ENCODE measurements at places on chromosomes 2 and 18.

GRCh38 chr2:17643031-17643615 lies 102.6 kb downstream of the VSNL1 start:
- no peak for DNase-seq

- DNase-seq, result no peak
Measured at GRCh38 chr2:201779901-201780673, 646 bp downstream of the ALS2 start.

DNA sequence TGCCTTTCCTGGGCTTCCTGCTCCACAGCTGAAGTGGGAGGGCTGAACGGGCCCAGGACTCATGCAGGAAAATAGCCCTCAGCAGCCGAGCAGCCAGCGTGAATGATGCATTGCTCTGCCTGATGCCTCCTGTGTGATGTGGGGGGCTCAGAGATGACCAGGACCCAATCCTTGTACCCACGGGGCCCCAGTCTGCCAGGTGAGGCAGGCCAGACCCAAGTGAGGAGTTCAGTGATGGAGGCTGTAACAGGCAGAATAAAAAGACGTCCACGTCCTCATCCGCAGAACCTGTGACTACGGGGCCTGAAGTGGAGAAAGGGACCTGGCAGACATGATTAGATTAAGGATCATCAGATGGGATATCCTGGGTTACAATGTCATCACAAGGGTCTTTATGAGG lies 194.9 kb upstream of the HDAC4 start:
- DNase-seq, result no peak

GRCh38 chr18:5868218-5868854 lies 27.0 kb downstream of the TMEM200C start:
- DNase-seq, result no peak

DNA sequence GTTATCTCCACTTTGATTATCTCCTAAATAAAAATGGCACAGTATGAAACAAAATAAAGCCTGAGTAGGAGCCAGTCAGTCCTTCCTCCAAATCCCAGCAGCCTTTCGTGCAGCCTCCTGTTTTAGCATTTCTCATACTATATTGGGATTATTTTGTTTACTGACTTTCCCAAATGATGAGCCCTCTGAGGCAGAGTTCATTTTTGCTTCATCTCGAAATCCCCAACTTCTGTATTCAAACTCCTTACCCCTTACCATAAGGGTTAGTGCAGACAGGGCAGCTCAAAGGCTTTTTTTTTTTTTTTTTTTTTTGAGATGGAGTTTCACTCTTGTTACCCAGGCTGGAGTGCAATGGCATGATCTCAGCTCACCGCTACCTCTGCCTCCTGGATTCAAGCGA lies 113.3 kb upstream of the FOSL2 start:
- DNase-seq, result no peak

- DNase-seq, result no peak
Measured at GRCh38 chr2:205484764-205485163, 197.5 kb upstream of the NRP2 start.

- DNase-seq, result no peak
Measured at GRCh38 chr2:231041061-231041689, 3.9 kb downstream of the C2orf72 start.

- DNase-seq, result no peak
Measured at GRCh38 chr2:16165518-16166326, 225.4 kb downstream of the MYCN start.

DNA sequence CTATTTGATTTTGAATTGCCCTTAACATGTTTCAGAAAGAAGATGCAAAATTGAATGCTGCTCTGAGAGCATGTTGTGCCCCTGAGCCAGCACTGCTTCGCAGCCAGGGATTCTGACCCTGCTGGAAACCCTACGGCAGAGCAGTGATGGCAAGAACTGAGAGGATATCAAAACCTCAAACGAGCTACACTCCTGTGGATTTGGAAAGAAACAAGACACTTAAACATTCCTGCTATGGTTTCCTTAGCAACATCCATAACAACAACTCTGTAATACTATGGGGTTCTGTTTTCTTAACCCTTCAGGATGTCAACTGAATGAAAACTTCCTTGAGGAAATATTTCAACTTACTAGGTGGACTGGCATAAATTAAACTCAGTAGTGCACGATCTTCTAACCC lies 649.1 kb downstream of the NYAP2 start:
- no peak for DNase-seq

GRCh38 chr2:79513711-79514110 lies 860 bp downstream of the CTNNA2 start:
- DNase-seq, result no peak

- no peak for DNase-seq
Measured at GRCh38 chr2:68134554-68134953, 23.1 kb upstream of the PNO1 start.

DNA sequence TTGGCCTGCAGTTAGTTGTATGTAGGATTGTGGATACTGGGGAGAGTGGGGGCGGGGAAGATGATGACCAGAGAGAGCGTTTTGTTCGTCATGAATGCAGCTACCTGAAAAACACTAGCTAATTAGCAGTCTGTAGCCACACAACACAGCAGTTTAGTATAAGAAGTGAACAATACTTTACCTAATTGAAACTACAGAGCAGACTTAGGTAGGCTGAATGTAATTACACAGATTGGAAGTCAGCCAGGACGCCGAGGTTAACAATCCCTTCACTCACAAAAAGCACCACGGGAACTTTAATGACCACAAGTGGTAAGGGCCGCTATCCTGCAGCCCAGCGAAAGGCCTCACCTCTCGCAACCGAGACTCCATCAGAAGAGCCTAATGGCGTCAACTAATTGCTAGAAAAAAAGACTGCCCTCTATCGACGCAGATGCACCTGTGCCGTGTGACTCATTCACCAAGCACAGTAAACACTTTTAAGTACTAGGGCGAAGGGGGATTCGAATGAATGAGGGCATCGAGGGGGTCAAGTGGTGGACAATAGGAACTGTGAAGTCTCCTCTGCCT lies 591.0 kb downstream of the ARHGAP15 start:
- no peak for DNase-seq

DNA sequence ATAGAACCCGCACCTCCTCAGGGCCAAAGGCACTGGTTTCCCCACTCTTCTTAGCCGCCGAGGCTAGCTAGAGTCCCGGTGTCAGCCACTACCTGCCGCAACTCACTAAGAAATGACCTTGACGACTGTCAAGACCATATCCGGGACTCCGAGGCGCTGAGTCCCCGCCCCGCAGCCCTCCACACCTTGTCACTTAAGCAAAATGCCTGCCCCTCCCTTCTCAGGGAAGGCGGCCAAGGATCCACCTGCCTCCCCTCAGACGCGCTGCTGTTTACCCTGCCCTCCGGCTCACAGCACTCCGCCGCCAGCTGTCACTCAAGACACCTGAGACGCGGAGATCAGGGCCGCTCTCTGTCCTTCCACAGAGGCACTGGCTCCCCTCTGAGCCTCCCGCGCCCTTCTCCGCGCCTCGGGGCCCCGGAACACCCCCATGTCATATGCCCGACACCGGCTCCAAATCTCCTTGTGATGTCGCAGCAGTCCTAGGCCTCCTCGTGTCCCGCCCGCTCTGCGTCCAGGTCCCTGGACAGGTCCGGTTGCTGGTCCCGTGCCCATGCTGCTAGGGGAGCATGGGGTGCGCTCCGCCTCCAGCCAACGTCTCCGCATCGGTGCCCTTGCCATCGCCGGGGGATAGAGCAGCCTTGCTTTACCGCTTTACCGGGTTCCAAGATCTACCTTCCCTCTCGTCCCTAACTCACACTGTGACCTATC lies 32.5 kb upstream of the REG3G start:
- no peak for DNase-seq

DNA sequence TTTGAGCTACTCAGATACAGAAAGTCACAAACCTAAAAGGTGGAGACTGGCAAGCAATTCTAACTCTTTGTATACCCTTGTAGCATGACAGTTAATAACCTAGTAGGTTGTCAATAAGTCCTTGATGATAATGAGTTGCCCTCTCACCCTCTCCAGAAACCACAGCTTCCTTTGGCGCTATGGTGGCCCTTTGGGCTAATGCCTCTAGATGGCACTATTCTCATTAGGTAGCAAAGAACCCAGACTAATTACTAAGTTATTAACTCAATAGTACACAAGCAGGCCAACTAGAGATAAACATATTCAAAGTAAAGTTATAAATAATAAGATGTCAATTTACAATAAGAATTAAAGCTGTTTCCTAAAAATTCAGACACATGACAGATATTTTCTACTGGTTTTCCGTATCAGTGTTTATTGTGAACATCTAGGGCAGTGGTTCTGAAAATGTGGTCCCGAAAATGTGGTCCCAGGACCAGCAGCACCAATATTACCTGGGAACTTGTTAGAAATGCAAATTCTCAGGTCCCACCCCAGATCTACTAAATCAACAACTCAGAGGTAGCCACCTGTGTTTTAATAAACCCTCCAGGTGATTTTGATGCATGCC lies 41.1 kb downstream of the LDAH start:
- DNase-seq, result peak; percentile 29

DNA sequence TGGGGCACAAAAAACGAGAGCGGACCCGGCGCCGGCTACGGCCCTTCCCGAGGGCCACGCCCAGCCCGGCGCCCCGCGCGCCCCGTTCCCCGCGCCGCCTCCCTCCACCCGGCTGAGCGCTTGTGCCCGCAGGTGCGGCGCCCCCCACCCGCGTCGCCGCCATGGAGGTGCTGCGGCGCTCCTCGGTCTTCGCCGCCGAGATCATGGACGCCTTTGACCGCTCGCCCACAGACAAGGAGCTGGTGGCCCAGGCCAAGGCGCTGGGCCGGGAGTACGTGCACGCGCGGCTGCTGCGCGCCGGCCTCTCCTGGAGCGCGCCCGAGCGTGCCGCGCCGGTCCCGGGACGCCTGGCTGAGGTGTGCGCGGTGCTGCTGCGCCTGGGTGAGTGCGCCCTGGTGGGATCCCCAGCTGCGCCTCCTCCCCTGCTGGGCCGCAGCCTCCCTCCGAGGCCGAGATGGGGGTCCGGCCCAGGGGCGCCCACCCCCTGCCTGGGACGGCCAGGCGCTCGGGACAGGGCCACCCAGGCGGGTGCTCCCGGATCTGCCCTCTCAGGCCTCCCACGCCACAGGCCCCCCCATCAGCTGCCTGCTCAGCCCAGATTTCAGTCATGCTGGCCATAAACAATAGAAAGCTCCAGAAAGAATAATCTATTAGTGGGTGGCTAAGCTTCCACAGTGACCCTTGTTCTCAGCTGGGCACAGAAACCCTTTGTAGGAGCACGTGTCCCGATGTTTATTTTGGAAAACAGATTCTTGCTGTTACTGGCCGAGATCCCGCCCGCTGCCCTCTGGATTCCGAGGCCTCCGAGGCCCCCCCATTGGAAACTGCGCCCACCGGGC lies 997 bp downstream of the BOK start:
- DNase-seq, result no peak

DNA sequence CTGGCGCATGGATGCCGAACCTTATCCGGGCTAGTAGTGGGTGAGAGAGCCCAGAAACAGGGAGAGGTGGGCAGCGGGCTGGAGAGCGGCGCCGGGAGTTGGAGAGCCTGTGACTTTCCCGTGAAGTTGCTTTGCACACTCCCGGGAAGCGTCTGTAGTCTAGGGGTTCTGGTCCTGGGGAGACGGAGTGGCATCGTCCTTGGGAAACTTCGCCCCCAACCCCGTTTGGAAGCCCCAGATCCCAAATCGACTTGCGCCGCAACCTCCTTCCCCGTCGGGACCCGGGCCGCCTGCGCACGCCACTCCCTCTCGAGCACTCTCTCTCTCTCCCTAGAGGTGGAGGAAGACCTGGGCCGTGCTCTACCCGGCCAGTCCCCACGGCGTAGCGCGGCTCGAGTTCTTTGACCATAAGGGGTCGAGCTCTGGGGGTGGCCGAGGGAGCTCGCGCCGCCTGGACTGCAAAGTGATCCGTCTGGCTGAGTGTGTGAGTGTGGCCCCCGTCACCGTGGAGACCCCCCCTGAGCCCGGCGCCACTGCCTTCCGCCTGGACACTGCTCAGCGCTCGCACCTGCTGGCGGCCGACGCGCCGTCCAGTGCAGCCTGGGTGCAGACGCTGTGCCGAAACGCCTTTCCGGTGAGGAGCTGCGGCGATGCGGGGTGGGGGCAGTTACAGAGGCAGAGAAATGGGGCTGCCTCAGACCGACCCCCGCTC lies 456 bp downstream of the DOK1 start:
- peak; percentile 47 for DNase-seq

DNA sequence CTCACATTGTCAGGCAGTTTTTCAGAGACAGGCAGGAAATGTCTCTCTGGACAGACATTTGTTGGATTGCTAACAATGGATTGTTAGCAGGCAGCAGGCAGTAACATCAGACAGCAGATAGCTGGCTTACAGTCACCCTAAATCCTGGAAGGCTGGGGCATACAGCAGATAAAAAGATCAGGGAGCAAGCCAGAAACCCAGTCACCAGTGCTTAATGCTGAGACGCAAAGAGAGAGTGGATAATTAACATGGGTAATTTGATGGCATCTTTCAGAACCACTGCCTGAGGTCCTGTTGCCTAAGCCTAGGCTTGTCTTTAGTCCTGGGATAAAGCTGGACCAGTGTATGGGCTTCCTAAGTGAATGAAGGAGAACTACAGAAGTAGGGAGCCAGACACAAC lies 22.4 kb downstream of the MC4R start:
- no peak for DNase-seq

GRCh38 chr2:211061612-211062296 lies 505.4 kb downstream of the CPS1 start:
- DNase-seq, result no peak

- no peak for DNase-seq
Measured at GRCh38 chr2:29129586-29130281, 14.5 kb downstream of the CLIP4 start.

DNA sequence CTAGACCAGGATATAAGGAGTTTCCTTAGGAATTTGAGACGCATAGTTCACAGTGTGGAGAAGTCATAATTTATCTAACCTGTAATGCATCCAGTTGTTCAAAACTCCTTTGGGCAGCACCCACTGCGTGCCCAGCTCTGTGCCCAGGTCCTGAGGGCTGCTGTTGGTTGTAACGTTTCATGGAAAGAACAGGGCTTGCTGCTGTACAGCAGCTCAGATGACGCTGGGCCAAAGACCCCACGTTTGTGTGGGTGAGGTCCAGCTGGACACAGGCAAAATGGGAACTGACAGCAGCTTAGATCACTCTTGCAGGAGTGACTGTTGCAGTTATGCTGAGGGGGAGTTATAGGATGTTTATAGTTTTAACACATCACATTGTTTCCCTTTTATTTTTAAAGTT lies 30.0 kb upstream of the HS6ST1 start:
- no peak for DNase-seq

GRCh38 chr2:233133239-233133638 lies 73.1 kb downstream of the INPP5D start:
- DNase-seq, result no peak

DNA sequence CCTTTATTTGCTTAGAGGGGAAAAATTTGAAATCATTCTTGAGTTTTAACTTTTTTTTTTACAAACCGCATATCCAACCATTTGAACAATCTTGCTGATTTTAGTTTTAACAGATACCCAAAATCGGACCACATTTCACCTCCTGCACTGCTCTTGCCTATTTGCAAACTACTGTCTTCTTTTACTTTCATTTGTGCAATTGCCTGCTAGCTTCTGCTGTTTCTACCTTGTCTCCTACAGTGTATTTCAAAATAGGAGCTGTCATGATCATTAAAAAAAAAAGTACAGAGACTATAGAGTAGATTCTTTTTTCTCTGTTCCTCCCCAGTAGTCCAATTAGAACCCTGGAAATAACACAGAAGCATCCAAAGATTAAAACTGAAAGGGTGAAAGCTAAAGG lies 1081.2 kb downstream of the SOCS6 start:
- DNase-seq, result no peak

All from CD4-positive, alpha-beta memory T cell (primary cell).